ENCODE measurements at places on chromosomes 4 and X.

GRCh38 chr4:177163532-177163931, 146.1 kb upstream of the NEIL3 start:
- DNase-seq = peak; percentile 47

GRCh38 chrX:137353404-137353803, 212.5 kb upstream of the ZIC3 start:
- DNase-seq = no peak

DNA sequence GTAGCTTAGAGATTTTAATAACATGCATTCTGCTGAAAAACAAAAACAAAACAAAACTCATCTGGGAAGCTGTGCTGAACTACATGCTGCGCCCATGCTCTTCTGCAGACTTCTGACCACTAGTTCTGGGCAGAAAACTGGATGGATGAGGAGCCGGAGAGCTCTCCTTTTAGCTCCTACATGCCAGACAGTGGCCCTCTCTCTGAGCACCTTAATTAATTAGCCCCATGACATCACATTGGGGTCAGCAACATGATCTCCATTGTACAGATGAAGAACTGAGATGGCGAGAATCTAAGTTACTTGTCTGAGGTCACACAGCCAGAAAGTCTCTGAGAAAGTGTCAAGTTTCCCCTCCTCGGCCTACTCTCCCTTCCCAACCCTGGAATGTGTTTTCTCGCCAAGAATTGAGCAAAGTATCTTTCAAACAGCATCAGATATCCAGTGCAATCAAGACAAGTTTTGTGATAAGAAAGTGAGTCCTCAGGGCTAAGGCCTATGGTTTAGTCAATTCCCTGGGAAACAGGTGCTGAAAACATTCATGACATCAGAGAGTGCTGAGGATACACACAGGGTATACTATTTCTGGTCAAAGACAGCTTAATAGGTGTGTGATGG, 21.6 kb downstream of the SCD5 start:
- DNase-seq = no peak

DNA sequence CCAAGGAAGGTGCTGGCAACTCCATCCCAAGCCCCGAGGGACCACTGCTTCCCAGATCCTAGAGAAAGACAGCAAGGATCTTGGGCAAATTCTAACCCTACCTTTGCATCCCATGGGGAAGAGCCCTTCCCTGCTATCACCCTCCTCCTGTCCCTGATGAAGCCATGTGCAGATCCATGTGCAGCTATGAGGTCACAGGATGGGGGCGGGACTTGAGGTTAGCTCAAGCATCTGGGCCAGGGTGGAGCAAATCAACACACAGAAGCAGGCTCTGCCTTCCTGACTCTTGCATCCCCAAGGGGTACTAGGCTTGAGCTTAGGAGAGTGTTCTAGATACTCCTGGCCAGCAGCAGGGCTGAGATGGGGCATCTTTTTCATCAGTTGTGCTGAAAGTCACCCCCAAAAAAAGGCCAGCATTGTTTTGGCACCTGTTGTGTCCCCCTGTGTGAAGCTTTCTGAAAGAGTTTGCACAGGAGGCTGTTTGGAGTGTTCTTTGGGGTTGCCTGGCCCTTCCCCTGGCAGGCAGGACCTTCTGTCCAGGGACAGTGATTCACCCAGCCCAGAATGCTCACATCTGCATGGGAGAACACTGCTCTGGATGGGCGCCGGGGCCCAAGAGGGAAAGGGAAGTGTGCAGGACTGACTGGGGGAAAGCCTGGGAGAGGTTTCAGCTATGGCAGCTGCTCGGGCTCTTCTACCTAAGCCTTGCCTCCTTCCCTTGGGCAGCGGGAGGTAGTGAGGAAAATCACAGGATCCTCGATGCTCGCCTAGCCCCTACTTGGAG, 50.8 kb downstream of the PRPS1 start:
- DNase-seq = no peak

DNA sequence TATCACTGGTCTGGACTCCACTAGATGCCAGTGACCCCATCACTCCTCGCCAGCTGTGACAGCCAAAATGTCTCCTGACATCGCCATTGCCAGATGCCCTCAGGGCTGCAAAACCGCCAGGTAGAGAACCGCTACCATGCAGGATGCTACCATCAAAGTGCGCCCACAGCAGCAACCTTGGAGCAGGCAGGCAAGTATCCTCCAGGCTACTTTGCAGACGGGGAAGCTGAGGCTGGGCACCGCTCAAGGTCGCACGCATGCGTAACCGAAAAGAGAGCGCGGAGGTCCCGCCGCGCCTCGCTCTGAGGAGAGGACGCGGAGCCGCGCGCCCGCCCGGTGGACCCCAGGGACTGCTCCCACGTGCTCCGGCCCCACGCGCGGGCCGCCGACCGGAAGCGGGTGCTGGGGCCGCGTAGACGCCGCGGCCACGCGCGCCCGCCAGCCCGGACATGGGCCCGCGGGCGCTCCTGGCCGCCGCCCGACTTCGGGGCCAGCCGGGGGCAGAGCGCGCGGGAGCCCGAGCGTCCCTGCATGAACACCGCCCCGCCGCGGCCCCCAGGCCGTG, at the start of gene STS:
Gene STS (plus strand): TSS at position 300 of the 565 bp plus-strand sequence. CDS start 105,488 bp downstream, outside the sequence.
- no peak for DNase-seq

DNA sequence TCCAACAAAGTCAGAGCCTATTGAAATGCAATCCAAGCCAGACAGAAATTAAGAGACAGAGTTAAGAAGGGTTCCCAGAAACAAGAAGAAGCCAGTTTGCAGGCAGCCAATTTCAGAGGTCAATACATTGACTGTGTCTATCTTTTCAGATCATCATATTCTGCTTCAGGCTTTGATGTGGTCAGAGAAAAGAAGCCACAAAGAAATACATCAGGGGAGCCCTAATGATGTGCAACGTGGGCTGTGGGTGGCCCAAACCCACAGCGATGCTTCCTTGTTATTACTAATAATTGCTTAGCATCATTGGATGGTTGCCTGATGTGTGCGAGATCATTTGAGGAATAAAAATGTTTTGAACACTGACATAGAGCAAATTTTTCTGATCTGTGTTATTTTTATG, 99.0 kb upstream of the DUSP21 start:
- DNase-seq = no peak

- no peak for DNase-seq
Measured at GRCh38 chr4:139689093-139689722, 23.6 kb downstream of the MGST2 start.

GRCh38 chrX:112081781-112082652, 559 bp downstream of the TRPC5 start:
- DNase-seq = no peak

DNA sequence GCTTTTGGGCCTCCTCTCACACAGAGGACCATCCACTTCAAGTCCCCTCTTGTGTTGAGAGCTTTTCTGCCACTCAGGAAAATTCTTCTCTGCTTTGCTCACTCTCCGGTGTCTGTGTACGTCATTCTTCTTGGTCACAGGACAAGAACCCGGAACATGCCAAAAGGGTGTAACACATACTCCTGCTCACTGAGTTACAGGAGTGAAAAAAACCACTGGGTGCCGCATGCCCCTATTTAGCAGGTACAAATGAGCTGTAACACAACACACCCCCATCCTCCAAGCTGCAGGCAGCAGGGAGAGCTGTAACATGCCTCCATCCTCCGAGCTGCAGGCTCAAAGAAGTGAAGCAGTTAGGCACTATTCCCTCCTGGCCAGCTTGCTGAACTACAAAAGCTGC, 13.0 kb upstream of the CXCL2 start:
- DNase-seq = no peak
